DND-41 (cell line): ENCODE measurements at places on chromosomes 5 and 9.

- DNase-seq, result no peak
These were observed 344.9 kb downstream of the EFNA5 start for GRCh38 chr5:107325866-107326265.

- no peak for DNase-seq
These were observed 88.7 kb downstream of the RAPGEF1 start for GRCh38 chr9:131651160-131651559.

GRCh38 chr5:154403776-154404387 lies 41.9 kb upstream of the SAP30L start:
- no peak for DNase-seq

GRCh38 chr5:31638345-31638744 lies 586 bp upstream of the PDZD2 start:
- no peak for DNase-seq

DNA sequence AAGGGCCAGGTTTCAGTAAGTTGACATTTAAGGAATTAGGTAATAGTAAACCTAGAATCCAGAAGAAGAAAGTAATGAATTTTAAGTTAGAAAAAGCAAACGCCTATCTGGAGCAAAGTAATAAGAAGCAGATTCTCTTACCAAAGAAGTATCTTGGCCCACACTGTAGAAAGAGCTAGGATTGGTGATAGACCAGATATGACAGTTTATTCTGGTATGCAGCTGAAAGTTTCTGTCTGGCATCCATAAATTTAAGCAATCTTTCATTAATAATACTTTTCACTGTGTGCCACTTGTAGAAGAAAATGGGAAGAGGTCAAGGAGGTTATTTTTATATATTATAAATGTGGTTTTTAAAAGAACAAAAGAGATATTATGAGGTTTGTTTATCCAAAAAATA lies 3.0 kb downstream of the RECK start:
- no peak for DNase-seq

DNA sequence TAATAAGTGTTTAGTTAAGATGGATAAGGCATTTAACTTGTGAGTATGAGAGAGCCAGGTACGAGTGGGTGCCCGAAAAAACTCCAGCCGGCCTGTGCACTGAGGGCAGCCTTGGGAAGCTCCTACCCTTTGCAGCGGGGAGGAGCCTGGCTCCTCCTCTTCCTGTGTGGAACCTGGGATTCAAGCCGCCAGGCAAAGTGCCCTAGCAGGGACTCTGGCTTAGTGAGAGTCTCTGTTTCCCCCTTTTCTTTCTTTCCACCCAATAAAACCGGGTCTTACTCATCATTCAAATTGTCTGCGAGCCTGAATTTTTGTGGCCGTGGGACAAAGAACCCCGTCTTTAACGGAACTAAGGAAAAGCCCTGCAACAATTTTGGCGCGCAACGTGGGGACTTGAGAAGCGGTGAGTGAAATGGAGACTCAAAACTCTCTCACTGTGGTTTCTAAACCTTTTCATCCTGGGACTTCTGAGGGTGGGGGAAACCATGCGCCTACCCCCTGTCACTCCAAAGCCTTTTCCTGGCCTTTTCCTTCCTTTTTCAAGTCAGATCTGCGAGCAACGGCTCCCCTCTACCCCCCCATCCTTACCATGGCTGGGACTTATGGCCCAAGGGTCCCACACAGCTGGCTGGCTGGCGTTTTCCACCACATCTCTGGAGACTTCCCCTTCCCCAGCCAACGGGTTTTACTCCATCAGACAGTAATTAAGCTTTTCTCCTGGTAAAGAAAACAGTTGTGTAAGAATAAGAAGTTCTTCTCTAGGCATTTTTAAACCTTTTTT lies 535.7 kb upstream of the ACO1 start:
- no peak for DNase-seq

DNA sequence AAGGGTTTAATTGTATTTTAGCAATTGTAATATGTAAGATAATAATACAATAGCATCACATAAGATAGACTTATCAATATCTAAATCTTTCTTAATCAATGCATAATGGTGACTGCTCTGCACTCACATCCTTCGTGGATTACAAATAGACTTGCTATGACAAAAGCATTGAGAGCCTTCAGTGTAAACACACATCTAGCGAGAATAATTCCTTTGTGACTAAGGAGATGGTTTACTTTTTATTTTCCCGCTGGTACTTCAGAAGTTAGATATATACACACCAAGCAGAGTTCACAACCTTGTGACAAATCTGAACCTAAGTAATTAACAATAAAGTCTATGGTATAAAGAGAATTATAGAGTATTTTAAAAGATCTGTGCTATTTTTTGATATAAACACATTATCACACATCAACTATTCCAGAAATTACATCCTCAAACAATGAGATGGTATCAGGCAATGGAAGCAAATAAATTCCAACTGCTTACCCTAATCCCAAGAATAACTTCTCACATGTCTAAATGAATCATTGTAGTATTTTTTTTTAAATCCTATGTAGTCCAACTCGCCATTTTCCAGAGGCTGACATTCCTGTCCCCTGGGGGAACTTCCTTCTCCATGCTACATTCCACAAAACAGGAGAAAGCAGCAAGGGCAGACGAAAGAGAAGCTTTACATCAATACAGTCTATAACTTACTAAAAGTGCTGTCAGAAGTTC lies 51.2 kb downstream of the MAPKAP1 start:
- no peak for DNase-seq

DNA sequence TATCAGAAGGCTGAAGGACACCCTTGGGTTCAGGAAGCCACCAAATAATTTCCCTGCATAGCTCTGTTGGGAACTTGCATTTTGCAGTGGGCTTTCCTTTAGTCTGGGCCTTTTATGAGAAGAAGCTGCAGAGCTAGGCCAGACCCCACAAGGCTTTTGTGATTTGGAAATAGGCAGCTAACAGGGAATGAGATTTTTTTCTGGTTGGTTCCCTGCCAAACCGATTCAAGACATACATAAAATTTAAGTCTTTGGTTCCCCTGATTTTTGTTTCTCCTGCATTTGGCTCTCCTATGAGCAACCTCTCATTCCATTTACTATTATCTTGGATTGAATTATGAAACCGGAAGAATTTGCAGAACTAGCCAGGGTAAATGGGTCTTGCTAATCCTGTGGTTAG lies 81.5 kb upstream of the PTCH1 start:
- no peak for DNase-seq

GRCh38 chr5:32147959-32148358 lies 26.2 kb downstream of the GOLPH3 start:
- DNase-seq, result no peak

DNA sequence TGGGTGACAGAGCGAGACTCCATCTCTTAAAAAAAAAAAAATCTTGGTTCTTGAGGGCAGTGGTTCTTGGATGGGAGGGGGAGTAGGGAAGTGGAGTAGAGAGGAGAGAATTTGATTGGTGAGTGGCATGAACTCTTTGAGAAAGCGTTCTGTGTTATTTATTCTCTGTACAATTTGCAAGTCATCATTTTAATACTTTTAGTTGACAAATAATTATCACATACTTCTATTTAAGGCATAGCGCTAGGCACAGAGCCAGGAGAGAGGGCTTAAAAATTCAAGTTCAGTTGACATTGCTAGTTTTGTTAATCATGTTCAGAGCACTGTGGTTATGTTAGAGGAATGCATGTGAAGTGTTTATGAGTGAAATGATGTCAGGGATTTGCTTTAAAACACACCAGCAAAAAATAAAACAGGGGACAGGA lies 24.6 kb downstream of the HSDL2 start:
- no peak for DNase-seq

DNA sequence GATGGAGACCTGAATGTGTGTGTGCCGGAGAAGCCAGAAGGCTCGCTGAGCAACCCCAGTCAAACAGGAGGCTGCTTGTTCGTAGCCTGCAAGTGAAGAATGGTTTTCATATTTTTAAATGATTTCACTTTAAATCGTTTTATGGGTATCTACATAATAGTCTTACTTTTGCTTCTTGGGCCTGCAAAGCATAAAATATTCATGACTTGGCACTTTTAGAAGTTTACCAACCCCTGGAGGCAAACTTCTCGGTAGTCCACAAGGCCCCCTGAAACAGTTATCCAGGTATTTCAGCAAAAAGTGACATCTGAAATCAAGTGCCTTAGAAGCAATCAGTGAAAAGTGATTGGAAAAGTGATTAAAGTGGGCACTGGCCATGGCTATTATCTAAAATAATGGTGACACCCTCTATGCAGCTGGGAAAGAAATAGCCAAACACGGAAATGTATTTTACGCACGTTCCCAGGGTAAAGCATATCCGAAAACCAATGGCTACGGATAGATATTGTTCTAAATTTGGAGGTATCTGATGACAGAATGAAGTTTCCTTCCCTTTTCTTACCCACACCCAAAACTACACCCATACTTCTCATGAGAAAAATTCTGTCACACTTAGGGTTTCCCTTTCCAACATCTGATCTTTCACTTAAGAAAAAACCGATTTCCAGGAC lies 39.0 kb downstream of the RAPGEF1 start:
- DNase-seq, result no peak

GRCh38 chr9:76013809-76014208 lies 123.3 kb downstream of the PCSK5 start:
- no peak for DNase-seq

DNA sequence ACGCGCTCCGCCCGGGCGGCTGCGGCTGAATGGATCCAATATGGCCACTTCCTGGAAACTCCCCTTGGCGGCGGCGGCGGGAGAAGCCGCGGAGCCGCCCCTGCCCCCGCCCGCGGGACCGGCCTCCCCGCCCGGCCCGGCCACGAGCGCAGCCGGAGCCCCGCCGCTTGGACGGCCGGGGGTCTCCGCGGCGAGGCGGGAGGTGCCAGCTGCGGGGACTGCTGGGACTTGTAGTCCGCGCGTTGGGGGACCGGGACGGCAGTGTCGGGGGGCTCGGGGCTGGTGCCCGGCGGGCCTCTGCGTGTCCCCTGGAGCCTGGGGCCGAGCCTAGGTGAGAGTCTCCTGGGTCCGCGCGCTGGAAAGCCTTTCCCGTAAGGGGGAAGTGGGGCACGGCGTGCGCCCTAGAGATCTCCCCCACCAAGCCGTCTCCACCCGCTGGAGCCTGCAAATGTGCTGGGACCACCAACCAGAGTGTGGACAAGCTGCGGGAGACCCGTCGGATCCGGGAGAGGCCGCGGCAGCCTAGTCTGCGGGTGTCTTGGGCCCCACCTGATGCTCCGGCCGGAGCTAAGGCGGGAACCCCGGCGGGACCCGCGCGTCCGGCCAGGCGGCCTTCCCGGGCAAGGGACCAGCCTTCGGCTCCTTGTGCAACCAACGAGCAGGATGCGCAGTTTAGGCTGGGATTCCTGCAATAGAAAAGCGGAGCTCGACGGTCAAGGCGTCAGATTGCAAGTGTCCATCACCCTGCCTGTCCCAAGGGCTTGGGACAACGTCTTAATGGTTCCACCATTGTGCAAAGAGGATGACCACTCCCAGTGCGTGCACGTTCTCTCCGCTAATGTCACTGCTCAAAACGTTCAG lies at the start of gene SEPTIN8:
TSS of gene SEPTIN8 (minus strand) at position 31 of the 861 bp plus-strand sequence. CDS start 102 bp downstream, outside the sequence.
- peak; percentile 51 for DNase-seq

DNA sequence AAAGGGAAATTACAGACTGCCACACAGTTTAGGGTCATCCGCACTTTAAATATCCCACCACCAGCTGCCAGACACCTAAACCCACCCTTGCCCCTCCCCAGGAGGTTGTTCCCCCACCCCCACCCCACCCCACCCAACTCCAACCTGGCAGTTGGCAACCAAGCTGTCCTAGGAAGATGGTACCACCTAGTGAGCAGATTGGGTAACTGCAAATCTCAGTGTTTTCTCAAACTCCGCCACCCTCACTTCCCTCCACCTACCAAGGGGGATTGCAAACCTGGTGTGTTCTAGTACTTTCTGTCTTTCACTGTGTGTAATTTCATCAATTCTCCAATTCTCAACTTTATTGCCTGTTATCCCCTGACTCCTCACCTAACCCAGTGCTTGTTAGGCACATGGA lies 323.8 kb upstream of the IRX2 start:
- DNase-seq, result no peak

GRCh38 chr9:93391898-93392297 lies 59.6 kb upstream of the FAM120A start:
- no peak for DNase-seq

DNA sequence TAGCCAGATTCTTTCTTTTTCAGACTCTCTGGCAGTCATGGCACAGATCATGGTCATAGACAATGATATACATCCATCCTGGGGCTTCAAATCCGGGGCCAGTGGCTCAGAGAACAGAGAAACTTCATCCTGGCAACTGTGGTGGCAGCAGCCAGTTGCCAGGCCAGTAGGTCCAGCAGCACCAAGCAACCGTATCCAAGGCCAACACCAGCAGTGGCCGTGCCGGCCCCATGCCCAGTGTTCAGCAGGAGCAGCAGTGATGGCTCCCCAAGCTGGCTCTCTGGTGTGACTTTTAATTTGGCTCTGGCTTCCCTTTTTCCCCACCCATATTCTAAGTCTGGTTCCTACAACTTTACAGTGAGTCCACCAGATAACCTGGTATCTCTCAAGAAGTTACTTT lies 300.5 kb downstream of the DEPDC1B start:
- no peak for DNase-seq

GRCh38 chr5:37005946-37006540 lies 129.5 kb downstream of the NIPBL start:
- DNase-seq, result no peak

DNA sequence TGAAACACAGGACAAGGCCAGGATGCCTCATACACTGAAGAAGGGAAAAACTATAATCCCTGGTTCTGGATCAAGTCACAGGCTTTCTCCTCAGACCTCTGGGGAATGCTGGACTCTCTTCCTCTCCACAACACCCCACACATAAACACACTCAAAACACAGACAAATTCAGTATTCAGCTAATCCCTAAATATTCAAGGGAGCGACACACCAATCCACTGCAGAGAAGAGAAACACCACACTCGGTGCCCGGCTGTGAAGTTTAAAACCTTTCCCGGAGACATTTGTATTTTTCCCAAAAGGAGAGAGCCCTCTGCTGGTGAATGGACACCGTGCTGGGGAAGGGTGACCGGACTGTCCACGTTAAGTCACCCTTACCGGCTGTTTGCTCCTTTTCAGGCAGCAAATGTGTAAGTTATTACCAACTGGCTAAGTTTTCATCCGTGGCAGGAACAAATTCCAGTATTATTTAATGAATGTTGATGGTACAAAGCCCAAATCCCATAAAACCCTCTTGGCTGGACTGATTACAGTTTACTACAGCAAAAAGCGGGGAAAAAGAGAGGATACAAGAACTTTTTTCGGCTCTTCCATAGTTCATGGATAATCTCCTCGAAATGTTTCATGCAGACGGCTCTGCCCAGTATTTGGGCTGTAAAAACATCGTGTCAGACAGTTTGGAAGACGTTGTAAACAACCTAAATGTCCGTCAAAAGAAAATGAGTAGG lies 130.9 kb upstream of the SLC30A5 start:
- DNase-seq, result peak; percentile 9

- no peak for DNase-seq
These were observed 67.6 kb upstream of the SLC12A2 start for GRCh38 chr5:128015978-128016377.
